ENCODE measurements at places on chromosomes 1 and 21.

DNA sequence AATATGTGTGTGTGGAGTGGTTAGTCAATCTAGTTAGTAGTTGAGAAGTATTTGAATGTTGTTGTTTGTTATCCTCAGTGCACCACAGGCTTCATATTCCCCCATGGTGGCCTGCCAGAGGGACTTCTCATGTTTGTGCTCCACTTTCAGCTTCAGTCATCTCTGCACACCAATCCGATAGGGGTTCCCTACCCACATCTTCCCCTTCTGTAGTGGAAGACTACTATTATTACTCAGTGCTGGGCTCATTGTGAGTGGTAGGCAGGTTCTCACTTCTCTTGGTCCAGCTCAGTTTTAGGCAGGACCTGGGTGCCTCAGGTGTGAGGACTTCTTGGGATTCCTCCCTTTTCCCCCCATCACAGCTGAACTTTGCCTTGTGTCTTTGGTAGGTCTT lies 14.2 kb downstream of the MT1HL1 start:
- no peak for DNase-seq

DNA sequence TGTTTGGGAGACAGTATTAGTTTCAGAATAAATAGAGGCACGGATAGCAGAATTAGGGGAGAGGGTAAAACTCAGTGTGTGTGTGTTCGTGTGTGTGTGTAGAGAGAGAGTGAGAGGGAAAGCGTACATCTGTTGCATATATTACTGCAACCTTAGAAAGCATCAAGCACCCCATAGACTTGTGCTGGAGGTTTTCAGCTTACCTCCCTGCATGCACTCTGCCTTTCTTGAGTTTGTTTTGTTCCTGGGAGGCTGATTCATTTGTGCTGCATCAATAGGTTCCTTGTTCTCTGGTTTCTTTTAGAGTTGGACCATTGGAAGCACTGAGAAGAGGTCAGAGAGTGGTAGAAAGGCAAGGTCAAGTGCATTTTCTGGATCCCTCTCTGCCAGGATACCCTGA lies 104.4 kb upstream of the KCNK1 start:
- no peak for DNase-seq

DNA sequence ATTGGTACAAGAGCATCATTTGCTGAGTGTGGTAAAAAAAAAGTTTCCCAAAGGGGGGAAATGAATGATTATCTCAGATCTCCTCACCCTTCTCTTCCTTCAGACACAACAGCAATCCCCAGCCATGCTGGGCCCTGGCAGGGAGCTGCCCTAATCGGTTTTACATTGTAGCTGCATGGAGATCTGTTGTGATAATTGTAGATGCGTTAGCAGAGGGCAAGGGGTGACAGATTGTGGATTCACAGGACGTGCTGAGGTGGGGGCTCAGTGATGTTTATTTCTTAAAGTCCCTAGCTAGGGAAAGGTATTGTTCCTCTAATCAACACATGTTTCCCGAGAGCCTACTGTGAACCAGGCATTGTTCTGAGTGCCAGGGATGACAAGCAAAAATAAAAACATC lies 304.1 kb downstream of the PBX1 start:
- no peak for DNase-seq

DNA sequence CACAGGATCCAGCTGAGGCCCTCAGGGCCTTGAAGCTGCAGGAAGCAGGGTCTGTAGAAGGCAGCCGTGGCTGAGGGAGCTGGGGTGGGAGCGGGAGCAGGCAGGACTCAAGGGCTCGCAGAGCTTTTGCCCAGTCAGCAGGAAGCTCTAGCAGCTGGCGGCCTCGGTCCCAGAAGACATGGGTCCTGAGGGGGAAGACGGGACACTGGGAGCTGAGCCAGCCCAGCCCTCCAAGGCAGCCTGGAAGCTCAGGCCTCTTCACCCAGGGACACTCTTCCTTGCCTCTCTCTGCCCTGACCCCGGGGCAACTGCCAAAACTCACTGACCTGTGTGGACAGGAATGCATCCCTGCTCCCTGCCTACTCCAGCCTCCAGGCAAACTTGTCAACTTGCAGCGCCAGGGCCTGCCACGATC lies 8.9 kb downstream of the ADGRB2 start:
- no peak for DNase-seq
